ENCODE measurements at places on chromosomes 1 and 21. TPM values are rescaled to one million over a fixed set of nuclear protein-coding genes. Genes with fewer than 3 reads are reported as not detected.
A peak's percentile ranks its signal among the peaks of the same experiment; 100 is the strongest.

- no peak for DNase-seq
Measured at GRCh38 chr21:33115631-33116510, 45.9 kb downstream of the OLIG1 start.

DNA sequence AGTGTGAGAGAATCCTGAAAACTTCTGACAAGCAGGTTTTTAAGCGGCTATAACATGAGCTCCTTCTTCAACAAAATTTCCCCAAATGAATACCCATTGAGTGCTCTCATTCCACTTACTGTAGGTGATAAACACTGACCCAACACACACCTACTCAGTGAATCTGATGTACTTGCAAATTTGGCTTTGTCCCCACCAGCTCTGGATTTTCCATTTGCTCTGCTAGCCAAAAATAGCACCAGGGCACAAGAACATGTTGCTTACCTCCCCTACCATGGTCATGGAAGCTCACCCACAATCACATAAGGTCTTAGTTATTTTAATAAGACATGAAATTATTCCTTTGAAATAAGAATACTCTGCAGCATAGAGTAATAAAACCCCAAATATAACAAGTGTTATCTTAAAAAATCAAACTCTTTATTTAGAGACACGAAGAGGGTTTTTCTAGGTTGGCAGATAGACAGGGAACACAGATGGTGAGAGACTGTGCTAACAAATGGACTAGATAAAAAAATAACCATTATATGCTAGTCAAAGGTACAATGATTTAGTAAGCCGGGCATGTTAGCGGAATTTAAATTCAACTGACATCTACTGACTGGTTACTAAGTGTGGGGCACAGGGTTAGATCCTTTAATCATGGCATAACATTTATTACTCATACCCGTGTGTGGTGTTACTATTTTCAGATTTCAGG is 291.9 kb downstream of the KCNH1 start:
- no peak for DNase-seq

DNA sequence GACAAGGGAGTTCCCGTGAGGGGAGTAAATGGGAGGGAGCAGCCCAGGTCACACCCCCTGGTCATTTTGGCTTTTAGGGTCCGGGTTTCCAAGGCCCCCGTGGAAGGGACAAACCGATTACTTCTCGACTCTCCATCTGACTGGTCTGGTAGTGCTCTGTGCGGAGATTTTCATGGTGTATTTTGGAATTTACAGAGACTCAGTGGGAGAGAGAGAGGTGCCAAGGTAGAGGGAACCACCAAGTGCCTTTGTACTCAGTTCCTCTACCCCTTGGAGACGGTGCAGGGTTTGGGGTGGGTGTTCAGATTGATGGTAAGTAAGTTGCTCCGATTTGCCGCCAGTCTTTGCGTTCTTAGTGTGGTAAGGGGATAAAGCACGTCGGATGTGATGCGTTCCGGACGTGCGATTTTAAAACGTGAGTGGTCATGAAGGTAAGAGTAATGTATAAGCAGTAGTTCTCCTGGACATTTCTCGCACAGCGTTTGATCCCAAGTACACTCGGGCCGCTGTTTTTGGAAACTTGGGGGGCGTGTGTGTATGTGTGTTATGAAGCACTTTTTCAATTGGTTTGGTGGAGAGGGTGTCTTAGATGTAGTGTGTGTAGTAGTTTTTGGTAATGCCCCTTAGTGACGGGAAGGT is 682 bp downstream of the SUCO start:
- peak; percentile 12 for DNase-seq

GRCh38 chr1:3763351-3764125 is 9.0 kb upstream of the SMIM1 start:
- no peak for DNase-seq

- no peak for DNase-seq
Measured at GRCh38 chr1:230730977-230731376, 16.2 kb upstream of the CAPN9 start.

- DNase-seq, result no peak
Measured at GRCh38 chr1:210448297-210448892, 119.7 kb downstream of the HHAT start.

GRCh38 chr1:109237512-109237911 is 11.8 kb upstream of the CELSR2 start:
- no peak for DNase-seq

DNA sequence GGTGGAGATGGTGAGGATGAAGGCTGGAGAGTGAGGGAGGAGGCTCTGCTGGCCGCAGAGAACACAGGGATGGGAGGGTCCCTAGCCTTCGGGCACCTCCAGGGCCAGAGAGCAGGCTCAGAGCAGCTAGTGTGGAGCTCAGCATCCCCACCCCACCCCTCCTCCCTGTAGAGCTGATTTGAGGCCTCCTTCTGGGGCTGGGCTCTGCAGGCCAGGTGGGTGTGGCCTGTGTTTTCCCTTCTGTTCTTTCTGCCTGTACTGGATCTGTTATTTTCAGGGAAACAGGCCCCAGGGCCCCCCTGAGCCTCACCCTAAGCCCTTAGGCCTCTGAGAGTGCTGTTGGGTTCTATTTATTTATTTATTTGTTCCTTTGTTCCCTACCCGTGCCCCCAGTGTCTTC is 44.8 kb downstream of the TMCC2 start:
- no peak for DNase-seq

DNA sequence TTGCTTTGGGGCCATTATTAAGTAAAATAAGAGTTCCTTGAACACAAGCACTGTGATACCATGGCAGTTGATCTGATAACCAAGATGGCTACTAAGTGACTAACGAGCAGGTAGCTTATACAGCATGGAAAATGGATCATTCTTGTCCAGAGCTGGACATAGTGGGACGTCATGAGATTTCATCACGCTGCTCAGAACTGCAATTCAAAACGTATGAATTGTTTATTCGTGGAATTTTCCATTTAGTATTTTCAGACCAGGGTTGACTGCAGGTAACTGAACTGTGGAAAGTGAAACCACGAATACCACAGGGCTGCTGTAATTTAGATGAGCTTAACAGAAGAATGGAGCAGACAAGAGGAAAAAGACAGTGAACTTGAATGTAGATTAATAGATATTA is 38.9 kb downstream of the CCDC18 start:
- no peak for DNase-seq

DNA sequence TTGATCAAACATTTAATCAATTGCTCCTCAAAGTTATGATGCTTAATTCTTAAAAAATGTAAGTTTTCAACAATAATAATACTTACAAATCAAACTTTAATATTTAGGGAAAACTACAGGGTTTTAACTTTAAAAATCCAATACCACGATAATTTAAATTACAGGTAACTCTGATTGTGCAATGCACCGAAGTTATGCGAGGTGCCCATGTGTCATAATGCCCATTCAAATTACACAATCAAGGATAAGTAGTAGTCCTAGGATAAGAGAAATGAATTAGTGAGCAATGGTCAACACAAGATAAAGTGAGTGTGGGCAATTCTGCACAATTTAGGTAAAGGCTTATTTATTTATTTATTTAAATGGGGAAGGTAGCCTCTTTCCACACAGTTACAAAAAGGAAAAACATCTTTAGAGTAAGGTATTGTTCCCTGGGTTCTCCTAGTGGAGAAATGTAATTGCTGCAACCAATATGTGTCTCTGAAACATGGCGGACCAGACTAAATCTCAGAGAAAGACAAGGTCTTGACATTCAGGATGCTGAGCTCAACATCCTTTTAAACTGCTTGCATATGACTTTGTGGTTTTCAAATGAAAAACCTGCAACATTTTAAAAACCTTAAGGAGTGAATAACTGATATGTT is 164.2 kb downstream of the TTLL7 start:
- DNase-seq, result no peak

DNA sequence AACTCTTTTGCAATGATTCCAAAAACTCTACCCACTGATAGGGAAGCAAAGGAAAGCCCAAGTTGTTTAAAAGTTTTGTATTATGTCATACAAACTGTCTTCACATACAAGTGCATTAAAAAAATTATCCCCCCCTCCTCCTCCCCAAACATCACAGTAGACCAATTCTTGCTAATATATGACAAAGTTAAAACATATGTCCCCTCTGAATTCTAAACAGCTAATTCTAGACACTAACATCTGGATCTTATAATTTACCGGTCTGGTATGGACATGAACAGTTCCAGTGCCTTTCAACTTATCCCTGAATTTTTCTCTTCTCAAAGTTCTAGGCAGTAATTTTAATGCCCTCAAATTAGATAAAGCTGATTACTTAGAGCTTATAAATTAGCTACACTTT is 13.4 kb downstream of the RIT1 start:
- DNase-seq, result no peak

GRCh38 chr21:38569733-38570132 is 71.5 kb upstream of the ERG start:
- DNase-seq, result no peak

DNA sequence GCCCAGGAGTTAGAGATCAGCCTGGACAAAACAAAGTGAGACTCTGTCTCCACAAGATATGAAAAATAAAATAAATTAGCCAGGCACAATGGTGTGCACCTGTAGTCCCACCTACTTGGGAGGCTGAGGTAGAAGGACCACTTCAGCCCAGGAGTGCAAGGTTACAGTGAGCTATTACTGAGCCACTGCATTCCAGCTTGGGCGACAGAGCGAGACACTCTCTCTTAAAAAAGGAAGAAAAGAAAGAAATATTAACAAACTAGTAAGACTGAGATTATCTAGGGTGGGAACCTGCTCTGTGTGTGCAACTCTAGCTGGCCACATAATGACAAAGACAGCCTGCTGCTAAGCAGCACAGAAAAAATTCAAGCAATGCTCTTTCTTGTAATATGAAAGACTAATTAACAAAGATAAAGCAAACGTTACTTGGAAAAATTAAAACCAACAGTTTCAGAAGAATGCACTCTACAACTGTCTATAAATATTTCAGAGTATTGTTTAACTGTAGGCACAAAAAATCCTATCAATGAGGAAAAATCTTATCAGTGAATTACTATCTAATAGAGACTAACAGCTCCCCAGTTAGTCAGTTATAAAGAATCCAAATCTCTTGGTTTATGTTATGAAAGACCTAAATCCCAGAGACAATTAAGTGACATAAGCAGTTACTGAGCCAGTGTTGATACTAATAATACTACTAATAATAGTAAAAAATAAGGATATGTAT is 74.5 kb downstream of the ENAH start:
- DNase-seq, result no peak

GRCh38 chr1:227787513-227788270 is 27.8 kb upstream of the PRSS38 start:
- DNase-seq, result peak; percentile 96

GRCh38 chr1:32055416-32055815 is 17.3 kb upstream of the TMEM39B start:
- no peak for DNase-seq

DNA sequence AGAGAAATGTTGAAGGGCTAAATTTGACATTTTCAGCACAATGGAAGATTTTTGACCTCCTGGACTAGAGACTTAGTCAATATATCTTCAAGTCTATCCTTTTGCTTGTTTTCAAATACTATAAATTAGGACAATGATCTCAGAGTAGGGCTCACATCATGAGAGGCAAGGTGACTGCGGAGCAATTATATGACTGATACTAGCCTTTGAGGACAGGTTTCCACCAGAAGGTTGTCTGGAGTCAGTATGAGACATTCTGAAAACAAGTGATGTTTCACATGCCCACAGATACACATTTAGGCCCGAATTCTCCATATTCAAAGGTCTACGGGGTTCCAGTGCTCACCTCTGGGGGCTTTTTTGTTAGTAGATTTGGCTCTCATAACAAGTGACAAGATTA is 142.3 kb upstream of the SAMSN1 start:
- DNase-seq, result no peak

DNA sequence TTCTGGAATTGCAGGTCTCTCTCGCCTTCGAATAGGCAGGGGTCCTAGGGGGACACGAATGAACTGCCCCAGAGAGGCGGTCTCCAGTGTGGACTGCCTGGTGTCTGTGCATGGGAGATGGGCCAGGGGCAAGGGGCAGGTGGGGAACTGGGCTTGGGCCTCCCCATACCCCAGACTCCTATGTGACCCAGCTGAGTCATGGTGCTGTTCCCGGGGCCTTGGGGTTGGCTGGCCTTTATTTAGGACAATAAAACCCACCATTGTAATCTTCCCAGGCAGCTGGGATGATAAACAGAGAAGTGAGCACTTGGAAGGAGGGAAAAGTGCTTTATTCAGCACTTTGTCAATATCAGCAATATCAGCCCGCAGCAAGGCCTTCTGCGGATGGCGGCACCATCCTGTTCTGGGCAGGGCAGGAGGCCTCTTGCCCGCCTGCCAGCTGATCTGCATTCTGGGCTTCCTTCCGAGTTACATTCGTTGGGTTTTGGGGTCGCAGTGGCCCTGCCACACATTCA is 209.0 kb upstream of the TMEM51 start:
- no peak for DNase-seq

GRCh38 chr1:63903947-63904610 is 130.3 kb downstream of the ROR1 start:
- no peak for DNase-seq

- no peak for DNase-seq
Measured at GRCh38 chr1:199399996-199400724, 627.4 kb upstream of the NR5A2 start.

DNA sequence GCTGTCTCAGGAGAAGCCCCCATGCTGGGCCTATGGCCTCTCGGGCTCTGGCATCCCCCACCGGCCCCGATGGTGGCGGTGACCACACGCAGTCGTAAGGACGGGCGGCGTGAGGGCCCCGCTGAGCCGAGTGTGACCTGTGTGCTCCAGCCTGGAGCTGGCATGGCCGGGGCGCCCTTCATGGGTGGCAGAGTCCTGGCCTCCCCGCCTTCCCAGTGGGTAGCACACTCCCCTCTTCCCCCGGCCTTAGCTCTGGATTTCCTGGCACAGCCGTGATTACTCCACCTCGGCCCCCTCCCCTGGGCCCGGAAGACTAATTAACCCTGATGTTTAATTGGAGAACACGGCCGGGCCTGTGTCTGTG is 44.6 kb downstream of the SLX9 start:
- DNase-seq, result no peak

CHIT1 gene
- 0.05 TPM for total RNA-seq

C1orf226 gene
- total RNA-seq, result not detected

KCNK2 gene
- total RNA-seq, result not detected

UBASH3A gene
- 13.7 TPM for total RNA-seq

HHIPL2 gene
- total RNA-seq, result 1.7 TPM

FAM167B gene
- not detected for total RNA-seq

LYPD8 gene
- not detected for total RNA-seq

CLCNKA gene
- total RNA-seq, result not detected

IRF6 gene
- 0.15 TPM for total RNA-seq

HAPLN2 gene
- total RNA-seq, result not detected

C4BPA gene
- 0.58 TPM for total RNA-seq

TMPRSS3 gene
- 2.1 TPM for total RNA-seq

All from activated T-cell treated with anti-CD3 and anti-CD28 coated beads, Interleukin-2, amount 50 U/mL, for 4 hours (primary cell).